GM23338 (cell line): ENCODE measurements at places on chromosomes 2 and 18. TPM values are rescaled to one million over a fixed set of nuclear protein-coding genes. Genes with fewer than 3 reads are reported as not detected.

Gene C2orf81
- total RNA-seq: 4.6 TPM in 2 replicates

Gene CRYGD
- total RNA-seq: 3.0 and 3.4 TPM in 2 replicates

Gene DHX57
- total RNA-seq: 32.9 and 34.0 TPM in 2 replicates

Gene MYOM1
- 0.08 and 0.38 TPM in 2 replicates for total RNA-seq

Gene EMILIN2
- 7.1 and 11.6 TPM in 2 replicates for total RNA-seq

Gene CCT7
- total RNA-seq: 516 and 642 TPM in 2 replicates

Gene CIB4
- not detected in 2 replicates for total RNA-seq

Gene CHAC2
- 17.9 and 20.9 TPM in 2 replicates for total RNA-seq

Gene EMX1
- 7.9 and 12.6 TPM in 2 replicates for total RNA-seq

Gene TMEM169
- 3.9 and 8.0 TPM in 2 replicates for total RNA-seq

Gene NEU2
- not detected in 2 replicates for total RNA-seq

Gene CYP27A1
- 4.2 and 6.9 TPM in 2 replicates for total RNA-seq

Gene L3MBTL4
- total RNA-seq: 0.85 and 2.8 TPM in 2 replicates

Gene UXS1
- total RNA-seq: 50.2 and 131 TPM in 2 replicates

Gene HOXD11
- not detected in 2 replicates for total RNA-seq

Gene SLC40A1
- total RNA-seq: 0.70 TPM in 1 of 2 replicates, not detected in the other

Gene SKOR2
- 0.42 TPM in 1 of 2 replicates, not detected in the other for total RNA-seq

Gene HAAO
- total RNA-seq: 0.97 and 2.6 TPM in 2 replicates

Gene KIAA2012
- 0.03 TPM in 1 of 2 replicates, not detected in the other for total RNA-seq

Gene TUBA4B
- total RNA-seq: 0.14 TPM in 1 of 2 replicates, not detected in the other

Gene TRPM8
- 0.14 and 1.4 TPM in 2 replicates for total RNA-seq

Gene OTOF
- total RNA-seq: 0.21 TPM in 1 of 2 replicates, not detected in the other

Gene ABCB6
- 35.1 and 43.6 TPM in 2 replicates for total RNA-seq

Gene TIMM21
- total RNA-seq: 33.0 and 49.2 TPM in 2 replicates

Gene CNGA3
- not detected in 2 replicates for total RNA-seq

Gene ONECUT2
- total RNA-seq: 1.7 and 2.2 TPM in 2 replicates

Gene MROH2A
- not detected in 2 replicates for total RNA-seq

Gene POTEJ
- 0.63 TPM in 1 of 2 replicates, not detected in the other for total RNA-seq

Gene RTP5
- total RNA-seq: 0.50 TPM in 1 of 2 replicates, not detected in the other

Gene CDK5R2
- total RNA-seq: 0.43 and 0.56 TPM in 2 replicates

Gene INPP4A
- total RNA-seq: 36.9 and 42.3 TPM in 2 replicates

Gene REG3A
- total RNA-seq: not detected in 2 replicates

Gene ZCCHC2
- total RNA-seq: 14.4 and 15.4 TPM in 2 replicates

Gene IL1A
- total RNA-seq: 0.19 and 0.73 TPM in 2 replicates

Gene MC4R
- total RNA-seq: not detected in 2 replicates

Gene MTIF2
- total RNA-seq: 38.9 and 39.0 TPM in 2 replicates

Gene DHRS9
- not detected in 2 replicates for total RNA-seq

Gene UGT1A4
- not detected in 2 replicates for total RNA-seq
